Sigmoid colon (tissue), 7 donors: ENCODE measurements at places on chromosomes 5 and 9. TPM values are rescaled to one million over a fixed set of nuclear protein-coding genes. Genes with fewer than 3 reads are reported as not detected.

DNA sequence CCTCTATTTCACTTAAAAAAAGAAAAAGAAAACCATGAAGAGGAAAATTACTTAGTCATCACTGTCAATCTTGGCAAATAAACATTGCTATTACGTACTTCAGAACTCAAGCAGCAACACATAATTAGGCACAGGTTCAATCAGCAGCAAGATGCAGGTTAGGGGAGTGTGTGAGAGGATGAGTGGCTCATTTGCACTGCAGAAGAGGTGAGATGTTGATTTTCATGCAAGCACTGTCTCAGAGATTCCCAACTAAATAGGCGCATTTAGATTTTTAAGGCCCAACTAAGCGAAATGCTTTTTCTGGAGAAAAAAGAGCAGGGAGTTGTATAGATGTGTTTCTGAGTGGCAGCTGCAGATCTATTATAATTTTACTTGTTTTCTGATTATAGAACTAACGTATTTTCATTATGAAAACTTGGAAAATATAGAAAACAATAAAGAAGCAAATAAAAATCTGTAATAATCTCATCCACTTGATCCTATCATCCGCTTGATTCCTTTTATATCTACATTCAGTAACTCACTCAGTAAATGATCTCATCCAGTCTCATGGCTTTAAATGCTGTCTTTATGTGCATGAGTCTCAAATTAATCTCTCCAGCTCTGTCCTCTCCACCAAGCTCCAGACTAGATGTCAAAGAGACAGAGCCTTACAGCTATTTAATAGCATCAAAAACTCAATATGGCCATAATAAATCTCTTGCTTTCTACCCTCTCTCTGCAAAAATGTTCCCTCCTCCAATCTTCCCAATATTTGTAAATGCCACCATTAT lies 162.5 kb downstream of the ZNF462 start:
- DNase-seq, result no peak

GRCh38 chr9:125440411-125440810 lies 178.8 kb downstream of the GAPVD1 start:
- no peak for DNase-seq

GRCh38 chr5:150523472-150524350 lies 15.8 kb downstream of the NDST1 start:
- no peak for DNase-seq

- no peak for DNase-seq
Measured at GRCh38 chr5:173581408-173582215, 34.8 kb downstream of the BOD1 start.

DNA sequence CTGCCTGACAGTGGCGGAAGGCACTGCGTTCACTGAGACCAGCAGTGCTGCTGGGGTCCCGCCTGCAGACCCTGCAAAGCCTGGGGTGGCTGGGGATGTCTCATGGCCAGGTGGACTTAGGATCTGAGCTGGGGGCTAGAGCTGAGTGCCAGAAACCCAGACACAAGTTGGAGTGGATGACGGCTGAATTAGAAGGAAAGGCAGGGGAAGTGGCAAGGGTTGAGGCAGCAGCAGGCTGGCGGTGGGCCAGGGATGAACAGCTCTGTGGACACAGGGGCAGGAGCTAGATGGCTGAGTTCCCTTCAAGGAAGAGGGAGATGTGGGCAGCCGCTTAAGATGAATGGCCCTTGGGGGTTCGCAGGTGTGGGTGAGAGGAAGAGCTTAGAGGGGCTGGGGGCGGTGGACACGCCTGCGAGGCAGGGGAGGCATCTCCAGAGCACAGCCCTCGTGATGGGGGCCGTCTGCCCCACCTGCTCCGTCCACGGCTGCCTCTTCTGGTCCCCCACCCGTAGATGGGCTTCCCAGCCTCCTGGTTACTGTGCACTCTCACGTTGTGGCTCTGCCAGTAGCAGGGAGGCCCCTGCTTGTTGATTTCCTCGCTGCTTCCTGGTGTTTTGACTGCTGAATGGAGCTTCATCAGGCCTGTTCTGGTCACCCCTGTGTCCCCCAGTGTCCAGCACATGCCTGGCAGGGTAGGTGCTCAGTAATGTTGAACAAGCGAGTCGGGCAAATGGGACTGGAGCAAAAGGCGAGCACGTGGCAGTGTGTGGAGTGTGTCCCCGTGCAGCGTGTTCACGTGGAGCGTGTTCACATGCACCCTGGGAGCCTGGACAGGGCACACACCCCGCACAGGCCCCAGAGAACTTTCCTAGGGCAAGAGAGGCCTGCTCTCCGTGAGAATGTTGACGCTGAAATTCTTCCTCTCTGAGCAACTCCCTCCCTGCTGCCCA lies 168.2 kb downstream of the CACNA1B start:
- peak; percentile 61 for DNase-seq

DNA sequence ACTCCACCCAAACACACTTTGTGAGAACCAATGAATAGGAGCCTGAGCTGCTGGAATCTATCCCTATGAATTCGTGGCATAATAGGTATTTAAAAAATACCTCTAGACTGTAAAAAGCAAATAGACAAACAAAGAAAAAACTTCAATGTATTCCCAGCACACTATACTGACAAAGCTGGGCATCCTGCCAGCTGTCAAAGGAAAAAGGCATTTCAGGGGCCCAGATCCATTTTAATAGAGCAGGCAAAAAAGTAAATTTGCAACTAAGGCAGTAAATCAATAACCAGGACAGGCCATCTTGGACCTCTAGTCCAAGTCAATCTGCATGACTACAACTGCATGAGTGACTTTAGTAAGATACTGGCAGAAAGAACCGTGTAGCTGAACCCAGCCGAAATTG lies 25.6 kb upstream of the LARP1 start:
- DNase-seq, result no peak

- DNase-seq, result no peak
Measured at GRCh38 chr5:59285300-59286016, 608.1 kb downstream of the PDE4D start.

GRCh38 chr9:28264368-28264767 lies 691.1 kb upstream of the C9orf72 start:
- no peak for DNase-seq

- peak; percentile 15 for DNase-seq
Measured at GRCh38 chr9:129309906-129310305, 131.8 kb upstream of the IER5L start.

- peak; percentile 1 for DNase-seq
Measured at GRCh38 chr9:6782345-6782744, 24.6 kb downstream of the KDM4C start.

DNA sequence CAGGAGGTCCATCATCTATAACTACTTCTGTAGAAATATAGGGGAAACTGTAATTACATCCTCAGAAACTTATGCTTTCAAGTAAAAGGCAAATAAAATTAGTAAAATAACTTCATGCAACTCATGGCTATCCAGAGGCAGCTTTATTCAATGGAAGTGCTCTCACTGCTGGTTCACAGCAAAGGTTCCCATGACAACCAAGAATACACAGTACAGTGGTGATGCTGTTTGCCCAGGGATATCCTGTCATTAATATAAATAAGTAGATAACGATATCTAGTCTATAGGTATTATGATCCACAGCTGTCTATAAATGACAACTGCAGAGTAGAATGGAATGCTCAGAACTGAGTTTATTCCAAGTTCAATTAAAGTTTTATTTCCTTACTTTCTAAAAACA lies 390.3 kb downstream of the PDE4D start:
- no peak for DNase-seq

GRCh38 chr5:163604013-163604412 lies 98.6 kb downstream of the MAT2B start:
- no peak for DNase-seq

- DNase-seq, result no peak
Measured at GRCh38 chr5:160278343-160278742, 34.0 kb downstream of the CCNJL start.

GRCh38 chr5:42874621-42875198 lies 63.0 kb upstream of the SELENOP start:
- DNase-seq, result no peak

- DNase-seq, result no peak
Measured at GRCh38 chr9:42388146-42388690, 204.8 kb downstream of the SPATA31A6 start.

GRCh38 chr5:178376921-178377582 lies 144.4 kb upstream of the PHYKPL start:
- DNase-seq, result no peak

DNA sequence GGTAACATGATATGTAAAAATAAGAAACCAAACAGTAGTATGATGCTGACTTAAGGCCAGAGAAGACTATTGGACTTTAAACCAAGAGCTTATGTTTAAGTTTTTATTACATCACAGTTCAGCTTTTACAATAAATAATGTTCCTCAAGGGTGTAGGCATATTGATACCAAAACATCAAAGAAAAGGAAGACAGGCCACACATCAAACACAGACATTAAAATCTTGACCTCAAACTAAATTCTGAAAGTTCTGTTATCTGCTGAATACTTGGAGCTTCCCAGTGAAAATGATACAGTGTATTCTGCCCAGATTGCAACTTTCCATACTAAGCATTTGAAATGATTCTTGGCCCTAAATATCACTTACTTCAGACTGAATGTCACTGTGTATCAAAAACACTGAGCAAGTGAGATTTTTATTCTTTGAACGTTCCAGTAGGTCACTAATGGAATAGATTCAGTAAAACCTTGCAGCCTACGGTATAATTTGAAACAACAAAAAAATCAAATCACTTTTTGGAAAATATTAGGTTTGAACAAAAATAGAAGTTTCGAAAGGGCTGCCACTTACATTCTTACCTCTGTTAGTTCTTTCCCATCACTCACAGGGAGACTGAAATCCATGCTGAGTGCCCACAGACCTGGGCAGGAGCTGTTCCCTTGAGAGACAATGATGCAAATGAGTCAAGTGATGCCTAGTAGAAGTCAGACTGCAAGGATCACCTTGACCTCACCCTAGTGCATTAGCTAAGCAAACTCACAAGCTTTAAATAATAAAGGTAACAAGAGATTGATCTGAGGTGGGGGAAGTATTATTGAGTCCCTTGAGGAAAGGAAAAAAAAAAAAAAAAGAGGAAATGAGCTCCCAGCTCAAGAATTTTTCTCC lies 2.5 kb downstream of the LPAR1 start:
- DNase-seq, result no peak

DNA sequence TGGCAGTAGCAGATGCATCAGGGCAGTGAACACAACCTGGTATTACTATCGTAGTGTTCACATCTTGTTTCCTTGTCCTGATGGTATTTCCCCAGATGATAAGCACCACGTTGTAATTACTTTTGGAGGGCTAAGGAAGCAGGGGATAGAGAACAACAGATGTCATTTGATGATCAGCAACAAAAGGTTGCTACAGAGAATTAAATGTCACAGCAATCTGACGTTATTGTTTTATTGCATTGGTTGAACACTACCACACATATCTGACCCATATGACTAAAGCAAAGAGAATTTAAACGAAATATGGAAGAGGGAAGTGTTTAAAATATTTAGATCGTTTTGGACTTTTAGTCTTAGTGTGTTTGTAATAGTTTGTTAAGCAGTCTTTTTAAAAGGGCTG lies 408.3 kb downstream of the SH3GL2 start:
- no peak for DNase-seq

DNA sequence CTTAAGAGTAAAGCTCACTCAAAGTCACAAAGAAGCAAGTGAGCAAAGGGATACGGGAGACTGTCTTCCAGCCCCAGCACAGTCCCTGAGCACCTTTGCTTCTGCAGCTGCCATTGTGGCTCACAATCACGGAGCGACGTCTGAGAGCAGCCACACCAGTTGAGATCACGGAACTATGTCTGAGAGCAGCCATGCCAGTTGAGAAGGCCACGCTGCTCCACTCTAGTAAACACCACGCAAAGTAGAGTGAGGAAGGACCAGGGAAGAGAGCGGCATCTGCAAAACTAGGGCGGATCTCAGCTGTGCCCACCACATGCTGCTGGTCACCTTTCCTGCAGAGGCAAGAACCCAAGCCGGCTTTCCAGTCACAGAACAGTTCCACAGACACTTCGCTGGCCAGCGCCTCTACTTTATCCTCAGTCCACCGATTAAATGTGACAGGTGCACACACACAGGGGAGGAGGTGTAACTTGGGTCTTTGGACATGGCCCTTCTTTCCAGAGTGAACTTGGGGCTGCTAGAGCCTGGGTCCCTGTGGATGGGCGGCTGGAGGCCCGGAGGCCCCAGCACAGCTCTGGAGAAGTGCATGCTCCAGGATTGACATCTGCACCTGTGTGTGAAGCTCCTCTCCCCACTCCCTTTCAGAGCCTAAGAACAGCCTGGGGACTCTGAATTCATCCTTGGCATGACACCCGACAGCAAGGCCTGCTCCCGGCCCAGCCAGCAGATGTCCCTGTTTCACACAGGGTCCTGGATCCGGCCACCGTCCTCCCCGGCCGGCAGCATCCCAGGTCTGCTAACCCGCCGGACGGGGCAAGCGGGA lies 324.9 kb upstream of the IRX4 start:
- no peak for DNase-seq

DNA sequence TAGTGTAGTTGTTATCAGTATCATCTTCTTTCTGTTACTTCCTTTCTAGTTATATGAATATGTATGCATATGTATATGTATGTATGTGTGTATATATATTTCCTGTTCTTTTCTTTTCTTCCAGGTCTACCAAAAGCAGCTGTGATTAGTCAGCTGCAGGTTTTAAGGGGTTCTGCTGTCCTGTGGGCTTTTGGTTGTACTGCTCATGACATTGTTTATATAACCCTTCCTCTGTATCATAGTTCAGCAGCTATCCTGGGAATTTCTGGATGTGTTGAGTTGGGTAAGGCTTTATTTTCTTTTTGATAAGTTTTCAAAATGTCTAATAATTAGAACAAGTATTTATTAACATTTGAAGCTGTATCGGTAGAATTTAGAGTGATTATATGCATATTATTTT lies 23.2 kb downstream of the SLC27A6 start:
- no peak for DNase-seq

TPPP gene
- 7.1 TPM for total RNA-seq

PCSK1 gene
- total RNA-seq, result 0.68 TPM

C8G gene
- total RNA-seq, result not detected

FCN1 gene
- total RNA-seq, result 6.9 TPM

GHR gene
- total RNA-seq, result 13.7 TPM

TPM2 gene
- total RNA-seq, result 3,590 TPM

GABRA6 gene
- total RNA-seq, result not detected

TSLP gene
- total RNA-seq, result 0.36 TPM

HNRNPH1 gene
- 495 TPM for total RNA-seq

DCP2 gene
- 26.8 TPM for total RNA-seq

OTP gene
- total RNA-seq, result not detected

JAKMIP2 gene
- 2.5 TPM for total RNA-seq

TTC33 gene
- total RNA-seq, result 33.2 TPM

ECSCR gene
- total RNA-seq, result 16.6 TPM

STKLD1 gene
- total RNA-seq, result 8.3 TPM

OR1B1 gene
- not detected for total RNA-seq

FBXO10 gene
- total RNA-seq, result 14.8 TPM
